ENCODE measurements at places on chromosomes 6 and 20.
A peak's percentile ranks its signal among the peaks of the same experiment; 100 is the strongest.

GRCh38 chr6:42694586-42694985, 27.8 kb downstream of the PRPH2 start:
- DNase-seq: no peak

DNA sequence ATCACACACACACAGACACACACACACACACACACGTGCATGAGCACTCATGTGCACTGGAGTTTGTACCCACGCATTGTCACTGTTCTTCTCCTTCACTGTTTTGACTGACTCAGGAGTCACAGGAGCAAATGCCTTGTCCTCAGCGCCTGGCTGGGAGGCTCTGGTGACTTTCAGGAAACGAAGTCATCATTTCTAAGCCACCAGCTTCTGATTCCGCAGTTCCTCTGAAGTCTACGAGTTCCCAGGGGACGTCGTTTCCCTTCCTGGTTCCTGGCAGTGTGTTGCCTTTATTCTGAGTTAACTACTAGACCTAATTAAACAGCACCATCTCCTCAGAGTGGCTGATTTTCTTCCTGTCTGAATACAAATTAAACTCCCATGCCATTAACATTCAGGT, 82.2 kb upstream of the PMEPA1 start:
- no peak for DNase-seq

- DNase-seq: no peak
These were observed 262.2 kb upstream of the TAB2 start for GRCh38 chr6:149055195-149055899.

DNA sequence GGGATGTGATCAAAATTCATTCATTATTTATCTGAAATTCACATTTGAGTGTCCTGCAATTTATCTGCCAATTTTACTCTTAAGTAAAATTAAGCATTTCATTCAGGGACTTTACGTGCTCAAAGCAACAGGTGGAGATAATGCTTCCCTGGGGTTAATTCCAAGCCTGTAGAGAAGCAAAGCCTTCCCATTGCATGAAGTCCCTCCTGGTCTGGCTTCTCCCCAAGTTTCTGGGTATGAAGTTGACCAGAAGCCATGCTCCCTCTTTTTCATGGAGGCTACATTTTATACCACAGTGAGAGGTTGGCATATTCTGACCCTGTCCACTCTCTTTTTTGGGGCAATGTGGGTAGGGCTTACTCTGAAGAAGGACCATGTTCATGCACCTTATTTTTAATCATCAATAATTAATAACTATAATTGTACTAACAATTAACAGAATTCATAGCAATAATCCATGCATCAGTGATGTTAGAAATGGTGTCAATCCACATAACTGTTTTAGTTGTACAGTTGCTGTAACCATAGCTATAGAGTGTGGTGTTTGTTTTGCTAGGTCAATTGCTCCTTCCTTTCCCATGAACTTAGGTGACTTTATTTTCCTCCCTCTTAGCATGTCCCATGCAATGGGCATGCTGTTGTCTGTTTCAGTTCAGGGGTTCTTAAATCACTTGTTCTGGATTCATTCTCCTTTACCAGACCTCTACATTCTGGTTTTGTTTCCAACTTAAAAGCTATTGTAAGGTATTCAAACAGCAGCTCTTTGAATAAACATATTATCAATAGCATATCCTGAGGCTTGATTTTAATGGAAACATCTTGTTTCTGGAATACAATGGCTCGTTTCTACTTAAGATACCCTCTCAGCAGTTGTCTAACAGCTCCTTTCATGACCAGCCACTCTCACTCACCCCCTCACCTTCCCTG, 1.5 kb downstream of the LAMA4 start:
- DNase-seq: no peak

GRCh38 chr6:114783083-114783482, 440.3 kb upstream of the HS3ST5 start:
- no peak for DNase-seq

- DNase-seq: no peak
These were observed 585.3 kb upstream of the FLRT3 start for GRCh38 chr20:14922503-14923267.

GRCh38 chr6:152170702-152171667, 363.5 kb downstream of the ESR1 start:
- peak; percentile 45 for DNase-seq

DNA sequence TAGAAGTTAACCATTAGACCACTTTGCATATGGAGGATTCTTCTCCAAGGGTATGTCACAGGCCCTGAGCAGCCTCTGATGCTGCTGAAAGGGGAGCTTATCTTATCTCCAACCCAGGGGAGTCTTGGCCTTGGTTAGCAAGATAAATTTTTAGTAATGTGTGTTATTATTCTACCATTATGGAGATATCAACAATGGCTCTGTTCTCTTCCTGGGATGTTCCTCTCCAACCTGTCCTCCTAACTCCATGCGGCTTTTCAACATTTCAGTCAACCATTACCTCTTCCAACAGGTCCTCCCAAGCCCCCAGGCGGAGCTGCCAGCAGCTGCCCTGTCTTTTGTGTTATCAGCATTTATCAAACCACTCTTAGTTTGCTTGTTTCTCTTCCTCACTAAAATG, 48.4 kb upstream of the FOXC1 start:
- DNase-seq: no peak

DNA sequence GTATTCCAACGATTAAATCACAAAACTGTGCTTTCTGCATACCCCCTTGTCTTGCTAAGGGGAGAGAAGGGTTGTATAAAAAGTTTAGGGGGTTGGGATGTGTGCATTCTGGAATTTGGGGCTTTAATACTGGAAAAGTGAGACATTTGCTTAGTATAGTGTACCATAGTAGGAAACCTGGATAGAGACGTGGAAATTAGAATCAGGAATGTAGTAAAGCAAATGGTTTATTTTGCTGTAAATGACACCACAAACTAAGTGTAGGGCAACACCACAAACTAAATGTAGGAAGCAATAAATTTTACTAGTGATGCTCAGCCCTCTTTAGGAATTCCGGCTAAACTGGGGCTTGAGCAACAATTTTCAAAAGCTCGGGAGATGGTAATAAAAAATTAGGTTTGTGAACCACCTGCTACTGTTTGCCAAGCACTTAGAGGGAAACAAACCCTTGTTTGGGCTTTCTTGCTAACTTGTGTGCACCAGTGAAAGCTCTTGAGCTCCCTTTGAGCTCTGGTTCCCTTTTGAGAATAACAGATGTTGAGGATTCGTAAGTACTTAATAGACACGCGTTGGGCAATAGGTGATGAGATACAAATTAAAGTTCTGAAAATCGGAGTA, 13.8 kb downstream of the BRD2 start:
- DNase-seq: no peak

DNA sequence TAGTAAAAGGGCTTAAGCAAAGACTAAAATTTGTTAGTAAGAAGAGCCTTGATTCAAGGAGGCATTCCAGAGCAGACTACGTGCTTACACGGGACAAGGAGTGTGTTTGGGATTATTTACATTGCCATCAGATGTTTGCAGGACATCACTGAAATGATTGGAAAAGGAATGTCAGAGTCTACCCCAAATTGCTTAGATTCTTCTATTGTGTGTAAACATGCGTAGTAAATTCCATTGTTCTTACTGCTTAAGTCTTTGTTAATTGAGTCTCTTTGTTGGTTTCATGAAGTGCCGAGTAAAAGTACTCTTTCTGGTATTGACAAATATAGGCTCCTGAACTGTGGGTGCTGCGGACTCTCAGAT, 60.5 kb downstream of the CD83 start:
- no peak for DNase-seq

- DNase-seq: no peak
These were observed 11.3 kb downstream of the DIDO1 start for GRCh38 chr20:62914970-62915457.

GRCh38 chr6:37238381-37238780, 19.2 kb upstream of the TBC1D22B start:
- DNase-seq: no peak

DNA sequence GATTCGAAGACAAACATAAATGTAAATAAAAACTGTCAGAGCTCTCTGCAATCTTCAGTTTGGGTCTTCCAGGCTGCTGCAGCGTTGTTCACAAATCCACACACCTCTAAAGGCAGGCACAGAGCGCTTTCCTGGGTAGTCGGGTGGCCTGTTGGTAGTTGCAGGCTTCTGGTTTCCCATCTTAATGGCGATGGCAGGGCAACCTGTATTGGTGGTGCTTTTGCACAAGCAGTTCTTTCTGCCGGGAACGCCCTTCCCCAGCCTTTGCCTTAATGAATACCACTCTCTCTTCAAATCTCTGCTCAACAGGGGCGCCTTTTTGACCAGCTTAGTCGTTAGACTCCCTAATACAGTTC, 723 bp upstream of the IFT52 start:
- no peak for DNase-seq

- no peak for DNase-seq
These were observed 37.6 kb upstream of the XRN2 start for GRCh38 chr20:21265261-21266190.

GRCh38 chr20:9523636-9524035, 9.2 kb downstream of the LAMP5 start:
- DNase-seq: no peak

GRCh38 chr20:6559791-6560190, 207.7 kb upstream of the BMP2 start:
- no peak for DNase-seq

GRCh38 chr6:117494694-117495318, 12.3 kb downstream of the DCBLD1 start:
- no peak for DNase-seq

- DNase-seq: no peak
These were observed 23.0 kb upstream of the ANKRD60 start for GRCh38 chr20:58251348-58251978.

- DNase-seq: no peak
These were observed 64.5 kb upstream of the RIN2 start for GRCh38 chr20:19693508-19693907.

- DNase-seq: no peak
These were observed 45.3 kb downstream of the IGF2R start for GRCh38 chr6:160013987-160014868.

- DNase-seq: no peak
These were observed 169.0 kb upstream of the NRSN1 start for GRCh38 chr6:23957017-23957416.

GRCh38 chr6:108102965-108103364, 28.4 kb upstream of the OSTM1 start:
- no peak for DNase-seq

- no peak for DNase-seq
These were observed 5.8 kb upstream of the MAP3K5 start for GRCh38 chr6:136798044-136798443.

- DNase-seq: no peak
These were observed 489.5 kb downstream of the KIF16B start for GRCh38 chr20:16083639-16084280.

- DNase-seq: no peak
These were observed 8.7 kb downstream of the TFAP2D start for GRCh38 chr6:50721978-50722377.

DNA sequence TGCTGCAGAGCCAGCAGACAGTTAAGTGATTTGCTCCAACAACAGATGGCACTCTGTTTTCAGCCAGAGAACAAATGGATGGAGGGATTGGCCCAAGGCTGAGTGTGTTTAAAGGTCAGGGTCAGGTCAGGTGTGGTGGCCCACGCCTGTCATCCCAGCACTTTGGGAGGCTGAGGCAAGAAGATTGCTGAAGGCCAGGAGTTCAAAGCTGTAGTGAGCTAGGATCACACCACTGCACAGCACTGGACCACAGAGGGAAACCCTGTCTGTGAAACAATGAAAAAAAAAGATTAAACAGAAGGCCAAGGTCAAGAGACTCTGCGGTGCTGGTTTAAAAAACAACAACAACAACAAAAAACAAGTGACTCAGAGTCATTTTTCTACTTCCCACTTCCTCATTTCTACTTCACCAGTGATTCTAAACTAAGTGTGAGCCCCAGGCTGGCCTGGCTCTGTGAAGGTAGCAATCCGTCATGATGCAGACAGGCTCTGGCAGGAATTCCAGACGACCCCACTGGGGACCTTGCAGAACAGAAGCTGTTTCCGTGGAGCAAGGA, 42.5 kb upstream of the ARMC2 start:
- no peak for DNase-seq

DNA sequence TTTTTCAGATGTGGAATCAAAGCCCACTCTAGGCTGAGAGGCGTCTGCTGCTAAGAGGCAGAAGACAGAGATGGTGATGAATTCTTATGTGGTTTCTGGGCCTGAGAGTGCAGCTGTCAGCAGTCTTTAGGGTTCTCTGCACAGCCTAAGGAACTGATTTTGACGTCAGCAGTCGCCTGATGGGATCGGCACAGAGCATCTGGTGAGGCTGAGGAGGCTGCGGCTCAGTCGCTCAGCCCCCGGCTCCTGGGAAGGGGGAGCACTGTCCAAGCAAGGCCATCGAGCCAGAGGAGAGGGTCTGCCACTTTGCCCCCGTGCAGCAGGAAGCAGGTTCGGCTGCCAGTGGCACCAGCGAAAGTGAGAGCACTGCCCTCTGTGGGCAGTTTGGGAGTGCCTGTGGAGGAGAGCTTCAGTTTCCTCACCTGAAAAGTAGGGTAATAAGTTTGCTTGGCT, 92.5 kb downstream of the TCP11 start:
- DNase-seq: no peak

GRCh38 chr6:117280922-117281321, 15.6 kb downstream of the VGLL2 start:
- no peak for DNase-seq

- DNase-seq: no peak
These were observed 55.4 kb upstream of the GATA5 start for GRCh38 chr20:62531046-62531838.

DNA sequence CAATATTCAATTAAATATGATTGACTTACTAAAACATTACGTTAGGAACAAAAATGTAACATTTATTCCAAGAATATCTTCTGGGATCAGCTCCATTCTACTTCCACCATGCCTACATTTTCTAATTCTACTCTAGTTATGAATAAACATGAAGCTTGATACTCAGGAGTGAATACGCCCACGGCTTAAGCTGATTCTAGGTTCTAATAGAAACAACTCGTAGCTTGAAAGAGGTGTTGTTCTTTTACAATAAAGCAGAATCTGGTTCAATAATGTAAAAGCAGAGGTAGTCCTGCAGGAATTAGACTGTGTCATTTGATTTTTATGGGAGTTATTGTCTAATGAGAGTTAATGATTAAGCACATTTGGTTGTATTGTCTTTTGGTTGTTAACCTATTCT, 107.3 kb upstream of the OLIG3 start:
- DNase-seq: no peak

DNA sequence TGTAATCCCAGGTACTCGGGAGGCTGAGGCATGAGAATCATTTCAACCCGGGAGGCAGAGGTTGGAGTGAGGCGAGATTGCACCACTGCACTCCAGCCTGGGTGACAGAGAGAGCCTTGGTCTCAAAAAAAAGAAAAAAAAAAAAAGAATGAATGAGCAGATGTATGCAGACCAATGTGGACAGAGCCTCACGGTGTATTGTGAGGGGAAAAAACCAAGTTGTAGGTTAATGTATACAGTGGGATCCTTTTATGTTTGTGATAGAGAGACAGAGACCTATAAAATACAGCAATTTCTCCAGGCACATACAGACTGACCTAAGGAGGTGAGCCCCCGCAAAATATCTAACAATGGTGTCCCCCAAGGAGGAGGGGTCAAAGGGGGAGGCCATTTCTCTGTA, 11.7 kb downstream of the TGM2 start:
- DNase-seq: no peak
